HT1080 (cell line): ENCODE measurements at places on chromosomes 3 and 15. TPM values are rescaled to one million over a fixed set of nuclear protein-coding genes. Genes with fewer than 3 reads are reported as not detected.
A peak's percentile ranks its signal among the peaks of the same experiment; 100 is the strongest.

DNA sequence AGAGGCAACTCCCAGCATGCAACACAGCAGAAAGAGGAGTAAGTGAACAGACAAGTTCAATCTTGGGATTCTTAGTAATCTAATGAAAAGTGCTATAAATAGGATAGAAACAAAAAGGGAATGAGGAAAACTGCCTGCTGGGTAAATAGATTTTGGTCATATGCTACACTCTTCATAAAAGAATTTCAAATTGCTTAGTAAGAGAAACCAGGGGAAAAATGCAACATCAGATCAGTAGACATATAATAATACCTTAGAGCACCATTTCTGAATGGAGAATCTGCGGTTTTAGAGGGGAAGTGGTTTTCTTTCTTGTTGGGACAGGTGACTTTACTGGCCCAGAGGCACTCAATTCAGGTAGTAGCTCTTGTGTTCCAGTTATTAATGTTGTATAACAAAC, 13.4 kb upstream of the TBC1D5 start:
- no peak for DNase-seq

DNA sequence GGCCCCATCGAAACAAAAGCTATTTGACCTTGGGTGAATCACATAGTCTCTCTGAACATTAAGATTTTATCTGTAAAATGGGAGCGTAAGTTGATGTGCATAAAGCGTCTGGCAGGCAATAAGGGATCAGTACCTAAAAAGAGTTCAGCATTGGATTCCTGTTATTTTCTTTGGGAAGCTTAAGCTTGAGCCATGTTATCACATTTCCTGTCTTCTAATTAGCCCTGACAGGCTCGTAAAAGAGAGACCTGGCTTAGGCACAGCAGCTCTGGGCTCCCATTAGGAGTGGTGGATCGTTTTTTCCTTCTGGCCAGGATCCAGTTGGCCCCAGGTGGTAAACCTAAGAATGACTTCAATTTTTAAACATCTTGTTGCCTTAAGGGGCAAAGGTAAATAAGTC, 26.0 kb upstream of the CA12 start:
- DNase-seq: no peak

KIF9 gene
- total RNA-seq: 15.8 and 28.4 TPM in 2 replicates

DNA sequence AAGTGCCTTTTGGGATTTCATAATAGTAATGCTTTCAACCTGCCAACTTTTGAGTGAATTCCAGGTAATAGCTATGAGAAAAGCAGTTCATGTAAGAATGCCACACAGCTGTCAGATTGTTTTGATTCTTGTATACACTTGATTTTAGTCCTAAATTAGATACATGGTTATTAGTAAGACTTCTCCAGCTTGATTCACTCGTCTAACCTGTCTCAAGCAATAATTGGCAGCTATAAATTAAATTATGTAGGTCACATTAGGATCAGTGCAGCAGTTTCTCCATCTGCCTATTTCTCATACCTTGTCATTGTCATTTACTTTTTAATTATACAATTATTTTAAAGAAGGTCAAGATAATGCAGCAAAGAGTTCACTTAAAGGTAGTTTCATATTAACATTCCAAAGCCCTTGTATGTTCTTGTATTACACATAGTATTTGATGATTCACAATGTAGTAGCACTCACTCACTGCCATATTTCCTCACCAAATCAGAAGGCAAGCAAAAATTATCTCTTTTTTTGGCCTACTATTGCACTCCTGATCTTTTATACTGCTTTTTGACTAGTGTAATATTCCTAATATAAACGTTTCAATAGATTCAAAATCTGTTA, 10.9 kb upstream of the CRYBG3 start:
- DNase-seq: peak; percentile 47

DNA sequence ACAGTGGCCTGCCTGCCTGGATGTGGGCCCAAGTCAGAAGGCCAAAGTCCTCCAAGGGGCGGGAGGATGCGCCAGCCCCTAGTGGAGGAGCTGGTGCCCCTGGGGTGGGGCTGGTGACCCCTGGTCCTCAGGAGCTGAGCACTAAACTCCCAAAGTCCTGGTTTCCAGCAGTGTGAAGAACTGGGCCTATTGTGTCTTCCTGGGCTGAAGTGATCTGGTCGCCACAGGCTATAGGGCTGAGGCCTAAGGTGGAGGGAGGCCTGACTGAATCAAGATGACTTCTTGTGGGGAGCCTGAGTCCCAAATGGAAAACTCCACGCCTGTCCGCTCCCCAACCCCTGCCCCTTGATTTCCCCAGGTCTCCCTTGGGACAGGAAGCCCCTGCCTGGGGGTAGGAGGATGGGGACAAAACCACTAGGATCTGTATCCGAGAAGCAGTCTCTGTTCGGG, 753 bp upstream of the FES start:
- DNase-seq: no peak

WDR72 gene
- total RNA-seq: 0.18 and 0.23 TPM in 2 replicates
